ENCODE measurements at places on chromosomes 11 and 22.

- no peak for DNase-seq
Observed at GRCh38 chr11:85717429-85717828, 31.4 kb upstream of the CCDC89 start.

- no peak for DNase-seq
Observed at GRCh38 chr11:46216019-46216764, 61.3 kb upstream of the CREB3L1 start.

GRCh38 chr22:33573479-33573878 is 346.8 kb downstream of the LARGE1 start:
- no peak for DNase-seq

DNA sequence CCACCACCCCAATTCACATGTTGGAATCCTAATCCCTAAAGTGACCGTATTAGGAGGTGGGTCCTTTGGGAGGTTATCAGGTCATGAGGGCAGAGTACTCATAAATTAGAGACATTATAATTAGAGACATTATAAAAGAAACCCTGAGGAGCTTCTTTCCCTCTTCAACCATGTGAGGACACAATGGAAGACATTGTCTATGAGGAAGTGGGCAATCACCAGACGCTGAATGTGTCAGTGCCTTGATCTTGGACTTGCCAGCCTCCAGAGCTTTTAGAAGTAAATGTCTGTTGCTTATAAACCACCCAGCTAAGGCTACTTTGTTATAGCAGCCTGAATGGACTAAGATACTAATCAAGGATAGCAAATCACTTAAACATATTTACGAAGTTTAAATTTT is 14.8 kb downstream of the GAB2 start:
- no peak for DNase-seq

DNA sequence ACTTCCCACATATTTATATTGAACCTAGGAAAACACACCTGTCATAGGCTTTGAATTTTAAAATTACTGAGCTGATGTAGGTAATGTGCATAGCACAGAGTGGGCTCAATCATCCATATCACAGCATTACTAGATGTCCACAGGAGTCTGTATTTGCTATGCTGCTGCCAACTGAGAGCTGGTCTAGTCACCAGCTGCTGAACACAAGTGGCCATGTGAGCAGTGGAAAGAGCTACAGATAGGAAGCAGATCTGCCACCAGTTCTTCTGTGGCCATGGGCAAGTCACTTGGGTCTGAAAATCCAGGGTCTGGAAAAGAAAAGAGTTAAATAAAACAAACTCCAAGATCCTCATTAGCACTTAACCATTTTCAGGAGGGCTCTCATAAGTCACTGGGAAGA is 91.8 kb downstream of the APIP start:
- no peak for DNase-seq

DNA sequence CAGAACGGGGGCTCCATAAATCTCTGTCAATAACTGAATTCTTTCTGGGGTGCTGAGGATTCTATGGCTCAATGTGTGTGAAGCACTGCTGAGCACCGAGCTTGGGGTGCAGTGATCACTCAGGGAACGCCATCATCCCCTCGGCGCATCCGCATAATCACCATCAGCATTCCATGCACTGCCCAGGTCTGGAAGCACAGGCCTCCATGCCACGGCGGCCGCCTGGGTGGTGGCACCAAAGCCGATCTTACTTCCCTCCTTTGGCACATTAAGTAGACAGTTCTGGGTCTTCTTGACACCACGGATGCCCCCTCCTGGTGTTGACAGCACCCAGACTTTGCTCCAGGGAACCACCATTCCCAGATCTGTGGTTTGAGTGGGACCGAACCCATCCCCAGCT is 15.6 kb downstream of the LTO1 start:
- DNase-seq: no peak

- DNase-seq: no peak
Observed at GRCh38 chr11:133864756-133865155, 19.4 kb upstream of the SPATA19 start.

GRCh38 chr22:39622881-39623367 is 52.4 kb downstream of the CACNA1I start:
- no peak for DNase-seq

- no peak for DNase-seq
Observed at GRCh38 chr22:21791635-21792625, 56.3 kb upstream of the YPEL1 start.

- DNase-seq: no peak
Observed at GRCh38 chr11:57513911-57514537, 1.5 kb downstream of the SLC43A1 start.

DNA sequence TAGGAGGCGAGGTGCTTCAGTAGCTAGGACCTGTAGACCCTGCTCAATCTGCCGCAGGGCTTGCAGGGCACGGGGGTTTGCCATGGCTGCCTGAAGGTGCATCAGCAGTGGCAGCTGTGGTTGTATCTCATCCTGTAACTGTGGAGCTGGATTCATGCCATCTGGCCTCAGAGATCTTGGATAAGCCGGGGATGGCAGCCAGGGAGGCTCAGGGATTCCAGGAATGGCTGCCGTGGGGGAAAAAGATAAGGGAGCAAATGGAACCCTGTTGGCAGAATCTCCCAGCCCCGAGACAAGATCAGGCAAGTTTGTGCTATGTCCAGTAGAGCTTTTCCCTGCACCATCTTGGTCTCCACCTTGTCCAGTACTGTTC is 1.8 kb downstream of the UBQLN3 start:
- no peak for DNase-seq

- no peak for DNase-seq
Observed at GRCh38 chr11:102476812-102477211, 24.2 kb upstream of the TMEM123 start.

DNA sequence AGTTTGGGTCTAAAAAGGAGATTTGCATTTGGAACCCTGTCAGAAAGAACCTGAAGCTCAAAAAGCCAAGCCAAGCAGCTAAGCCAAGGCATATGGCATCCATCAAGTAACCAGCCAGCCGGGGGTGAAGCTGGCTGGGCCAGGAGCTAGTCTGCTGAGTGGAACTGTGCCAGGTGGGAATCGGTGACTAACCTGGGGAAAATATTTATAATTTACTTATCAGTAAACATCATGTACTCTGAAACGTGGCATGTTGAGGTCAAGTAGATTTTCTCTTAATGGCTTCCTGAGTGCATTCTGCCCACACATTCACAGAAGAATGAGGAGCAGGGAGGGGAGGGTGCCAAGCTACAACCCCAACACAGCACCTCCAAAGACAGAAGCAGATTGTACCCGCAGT is 70.5 kb upstream of the SESN3 start:
- no peak for DNase-seq

- DNase-seq: no peak
Observed at GRCh38 chr11:8947230-8947943, 4.6 kb upstream of the ASCL3 start.

DNA sequence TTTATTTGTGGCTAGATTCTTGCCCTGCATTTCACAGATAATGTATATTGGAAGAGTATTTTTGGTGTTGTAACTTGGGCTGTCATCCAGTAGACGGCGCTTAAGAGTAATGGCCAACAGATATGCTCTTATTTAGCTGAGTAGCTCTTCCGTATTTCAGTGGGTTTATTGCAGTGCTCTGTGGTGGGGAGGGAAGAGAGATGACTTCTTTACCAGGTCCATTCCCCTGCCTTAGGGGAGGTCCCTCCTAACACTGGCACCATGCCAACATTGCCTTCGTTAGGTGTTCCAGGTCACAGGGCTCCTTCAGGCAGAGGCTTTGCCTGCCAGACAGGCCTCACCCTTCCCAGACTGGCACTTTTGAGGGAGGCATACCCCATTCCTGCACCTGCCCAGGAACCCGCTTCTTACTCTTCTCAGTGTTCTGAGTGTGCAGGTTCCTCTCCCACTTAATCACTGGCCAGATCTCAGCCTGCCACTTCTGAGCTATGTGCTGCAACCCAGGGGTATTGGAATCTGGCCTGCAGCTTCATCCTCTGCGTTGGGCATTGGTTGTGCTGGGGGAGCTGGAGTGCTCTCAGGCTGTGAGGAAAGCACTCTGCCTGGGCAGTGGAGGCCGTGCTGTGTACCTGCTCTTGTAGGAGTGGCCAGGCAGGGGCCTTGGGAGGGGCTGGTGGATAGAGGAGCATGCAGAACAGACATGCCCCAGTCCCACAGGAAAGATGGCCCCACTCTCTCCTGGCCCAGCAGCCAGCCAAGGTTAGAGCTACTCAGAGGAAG is 29.4 kb upstream of the SLN start:
- DNase-seq: no peak

- no peak for DNase-seq
Observed at GRCh38 chr22:20026204-20026908, 5.4 kb downstream of the TANGO2 start.

Measured in esophagus squamous epithelium (tissue), 5 donors.